Nephron progenitor cell (in vitro differentiated cells): ENCODE measurements at places on chromosomes 3 and 15.

GRCh38 chr3:46711760-46712159, 5.9 kb downstream of the PRSS50 start:
- no peak for DNase-seq

- DNase-seq: no peak
Observed at GRCh38 chr3:124611520-124611919, 118.7 kb upstream of the UMPS start.

DNA sequence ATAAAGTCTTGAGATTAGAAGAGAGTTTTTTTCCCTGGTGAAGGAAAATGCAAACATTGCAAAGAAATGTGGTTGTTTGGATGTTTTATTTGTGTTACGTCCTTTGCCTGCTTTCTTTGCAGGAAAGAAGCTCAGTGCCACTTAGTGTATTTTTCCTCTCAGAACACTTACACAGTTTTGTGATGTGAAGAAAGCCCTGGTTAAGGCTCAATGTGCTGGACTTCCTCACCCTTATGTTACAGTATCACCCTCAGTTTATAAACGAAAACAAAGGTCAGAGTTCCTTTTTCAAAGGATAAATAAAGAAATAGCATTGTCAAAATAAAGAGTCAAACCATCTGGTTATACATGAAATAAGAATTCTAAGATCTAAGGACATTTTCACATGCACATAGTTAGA, 45.9 kb downstream of the RNF13 start:
- DNase-seq: no peak

DNA sequence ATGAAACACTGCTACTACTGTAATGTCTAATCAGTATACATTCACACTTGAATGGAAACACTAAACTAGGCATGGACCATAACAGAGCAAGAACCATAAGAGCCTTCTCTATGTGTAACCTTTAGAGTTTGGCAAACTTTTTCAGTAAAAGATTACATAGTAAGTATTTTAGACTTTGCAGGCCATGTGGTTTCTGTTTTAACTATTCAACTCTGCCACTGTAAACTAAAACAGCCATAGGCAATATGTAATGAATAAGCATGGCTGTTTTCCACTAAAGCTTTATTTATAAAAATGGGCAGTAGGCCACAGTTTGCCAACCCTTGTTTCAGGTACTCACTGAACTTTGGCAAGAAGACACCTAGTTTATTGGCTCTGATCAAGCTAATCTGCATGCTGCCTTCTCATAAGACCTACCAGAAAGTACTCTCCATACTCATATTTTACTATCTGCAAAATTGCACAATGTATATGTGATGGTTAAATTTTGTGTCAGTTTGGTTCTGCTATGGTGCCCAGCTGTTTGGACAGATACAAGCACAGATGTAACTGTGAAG, 46.0 kb downstream of the UACA start:
- DNase-seq: no peak

DNA sequence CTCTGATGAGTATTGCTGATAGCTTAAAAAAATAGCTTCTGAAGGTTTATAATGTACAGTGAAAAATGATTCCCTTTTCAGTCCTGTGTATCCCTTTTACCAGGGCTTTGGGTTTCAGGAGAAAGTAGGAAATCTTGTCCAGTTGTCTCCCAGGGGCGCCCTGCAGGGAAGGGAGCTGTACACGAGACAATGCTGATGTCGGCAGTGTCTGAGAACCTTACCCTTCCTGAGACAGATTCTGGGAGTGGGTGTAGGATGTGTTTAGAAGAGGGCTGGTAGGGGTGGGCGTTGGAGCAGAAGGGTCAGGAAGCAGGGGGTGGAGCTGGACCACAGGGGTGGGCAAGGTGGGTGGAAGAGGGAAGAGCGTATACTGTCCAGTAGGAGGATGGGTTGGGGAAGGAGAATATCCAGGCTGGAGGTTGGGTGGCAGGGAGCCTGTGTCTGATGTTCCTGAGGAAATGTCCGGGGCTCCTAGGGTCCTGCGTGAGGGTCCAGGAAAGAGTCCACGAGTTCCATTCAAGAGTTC, 5.6 kb downstream of the THPO start:
- DNase-seq: no peak

DNA sequence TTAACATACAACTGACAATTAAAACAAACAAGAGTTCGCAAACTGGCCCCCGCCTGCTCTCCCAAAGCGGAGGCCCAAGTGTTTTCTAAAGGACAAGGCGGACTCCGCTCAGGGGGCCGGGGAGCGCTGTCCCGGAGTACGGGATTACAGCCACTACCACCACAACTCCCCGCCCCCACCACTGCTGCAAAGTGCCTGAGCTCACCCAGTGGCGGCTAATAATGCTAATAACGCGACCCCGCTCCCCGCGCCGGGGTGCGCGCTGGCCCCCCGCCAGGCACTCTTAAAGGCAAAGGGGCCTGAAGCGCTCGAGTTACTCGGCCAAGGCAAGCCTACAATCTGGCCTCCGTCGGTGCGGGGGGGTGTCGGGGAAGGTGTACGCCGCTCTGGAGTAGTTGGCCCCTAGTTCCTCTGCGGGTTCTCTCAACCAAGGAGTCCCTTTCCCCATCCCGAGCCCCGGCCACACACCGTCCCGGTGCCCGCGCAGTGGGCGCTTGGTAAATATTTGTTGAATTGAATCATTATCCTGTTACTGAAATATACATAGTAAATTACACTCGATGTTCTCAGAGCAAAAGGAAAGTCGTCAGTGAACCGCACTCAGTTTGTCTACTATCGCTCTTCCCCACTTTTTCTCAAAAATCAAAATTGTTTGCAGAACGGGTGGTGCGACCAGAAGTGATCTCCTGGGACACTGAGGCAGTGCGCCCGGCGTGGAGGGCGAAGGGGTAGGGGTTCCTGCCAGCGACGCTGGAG, 827 bp downstream of the WNT5A start:
- DNase-seq: peak; percentile 79

- DNase-seq: no peak
Observed at GRCh38 chr15:63040954-63041353, 1.6 kb upstream of the TPM1 start.

- DNase-seq: no peak
Observed at GRCh38 chr3:187746442-187747281, 1.4 kb upstream of the BCL6 start.

DNA sequence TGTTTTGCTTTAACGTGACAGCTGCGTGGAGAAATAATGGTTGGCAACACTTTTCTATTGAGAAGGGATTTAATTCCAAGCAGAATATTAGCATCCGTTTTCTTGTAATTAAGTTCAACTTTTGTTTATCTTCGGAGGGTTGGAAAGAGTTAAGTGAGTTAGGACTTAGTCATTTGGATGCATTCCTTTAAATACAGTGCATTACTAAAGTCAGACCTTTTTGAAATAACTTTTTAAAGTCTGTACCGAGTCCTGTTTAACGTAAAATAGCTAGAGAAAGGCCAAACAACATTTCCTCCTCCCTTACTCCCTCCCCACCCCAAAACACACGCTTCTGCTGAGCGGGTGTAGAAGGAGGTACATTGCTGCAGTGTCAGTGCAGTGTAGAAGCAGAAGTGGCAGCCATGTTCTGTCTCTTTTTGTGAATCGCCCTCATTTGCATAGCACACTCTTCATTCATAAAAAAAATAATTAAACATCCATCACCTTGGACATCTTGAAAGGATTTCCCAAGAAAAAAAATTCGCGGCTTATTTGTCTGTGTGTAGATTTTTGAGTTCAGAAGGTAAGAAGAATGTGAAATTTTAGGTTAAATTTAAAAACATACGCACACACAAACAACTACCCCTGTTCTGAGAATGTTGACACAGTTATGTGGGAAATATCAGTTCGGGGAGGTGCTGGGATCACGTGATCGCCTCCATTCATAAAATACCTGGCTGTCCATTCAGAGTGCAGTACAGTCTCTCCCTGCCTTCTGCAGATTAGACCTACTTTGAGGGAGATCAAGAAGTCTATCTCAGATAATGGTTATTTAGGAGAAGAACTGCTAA, 1.6 kb downstream of the SPRED1 start:
- DNase-seq: peak; percentile 11

- no peak for DNase-seq
Observed at GRCh38 chr3:89360156-89360555, 252.7 kb downstream of the EPHA3 start.
